CD4-positive, alpha-beta memory T cell (primary cell): ENCODE measurements at places on chromosomes 13 and 19.

DNA sequence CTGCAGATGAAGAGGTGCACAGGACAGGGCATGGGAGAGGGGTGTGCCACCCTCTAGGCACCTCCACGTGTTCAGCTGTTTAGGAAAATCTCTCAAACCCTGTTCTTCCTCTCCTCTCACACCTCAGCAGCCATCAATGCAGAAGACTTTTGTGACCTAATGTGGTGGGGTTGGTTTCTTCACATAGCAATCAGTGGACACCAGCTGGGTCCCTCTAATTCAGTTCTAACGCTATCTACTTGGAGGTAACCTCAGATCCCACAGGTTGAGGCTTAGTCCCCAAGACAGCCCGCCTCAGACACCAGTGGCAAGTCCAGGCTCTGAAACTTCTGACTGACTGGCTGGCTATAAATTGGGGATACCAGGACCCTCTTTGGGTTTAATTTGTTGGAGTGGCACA lies 69.9 kb upstream of the ANKRD10 start:
- H3K4me3 ChIP-seq, result no peak overlapping the region
- H3K27me3 ChIP-seq, result peaks cover 9% of the 10 kb centered on the region

DNA sequence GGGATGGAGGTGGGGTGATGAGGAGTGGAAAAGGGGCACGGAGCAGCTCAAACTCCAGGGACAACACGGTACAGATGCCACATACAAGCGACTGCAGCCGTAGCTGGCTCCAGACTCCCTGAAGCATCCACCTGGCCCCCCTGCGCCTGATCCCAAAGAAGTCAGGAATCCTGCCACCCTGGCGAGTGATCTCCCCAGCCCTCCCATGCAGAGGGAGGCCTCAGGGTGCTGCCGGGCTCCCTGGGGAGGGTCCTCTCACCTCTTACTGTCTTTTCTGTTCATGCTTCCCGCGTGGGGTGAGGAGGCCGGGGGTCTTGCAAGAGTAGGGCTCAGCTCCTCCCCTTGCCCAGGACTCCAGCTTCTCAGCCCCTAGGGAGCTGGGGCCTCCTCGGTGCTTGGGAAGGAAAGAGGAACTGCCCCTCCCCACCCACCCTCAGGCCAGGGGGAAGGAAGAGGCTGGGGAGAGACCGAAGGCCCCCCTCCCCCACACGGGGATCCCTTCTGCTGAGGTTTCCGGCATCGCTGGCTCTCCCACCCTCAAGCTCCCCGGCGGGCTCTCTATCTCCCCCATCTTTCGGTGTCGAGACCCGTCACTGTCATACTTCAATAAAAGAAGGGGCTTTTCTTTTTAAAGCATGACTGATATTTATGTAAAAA lies at the start of gene RASGRP4:
Gene RASGRP4 (minus strand): TSS at position 410 of the 657 bp plus-strand sequence. CDS start 128 bp downstream, at position 282.
- peaks cover 30% of the 10 kb centered on the region for H3K4me1 ChIP-seq
- DNase-seq, result no peak
- H3K36me3 ChIP-seq, result no peaks in the 10 kb centered on the region
- no peaks in the 10 kb centered on the region for H3K27me3 ChIP-seq
- no peak within 1 kb of the TSS for H3K27ac ChIP-seq

DNA sequence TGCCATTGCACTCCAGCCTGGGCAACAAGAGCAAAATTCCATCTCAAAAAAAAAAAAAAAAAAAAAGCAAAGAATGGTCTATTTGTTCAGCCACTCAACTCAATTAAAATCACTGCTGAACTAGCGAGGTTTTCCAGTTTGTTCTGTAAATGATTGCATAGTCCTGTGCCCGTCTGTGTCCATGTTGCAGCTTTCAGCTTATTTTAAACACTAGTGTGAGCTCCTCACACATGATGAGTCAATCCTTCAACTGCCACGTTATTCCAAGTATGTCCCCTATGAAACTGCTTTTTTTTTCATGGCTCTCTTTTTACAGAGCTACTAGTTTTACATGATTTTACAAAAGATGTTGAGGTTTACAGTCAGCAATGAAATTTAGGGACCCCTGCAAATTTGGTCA lies 12.2 kb downstream of the SUGP2 start:
- no peak overlapping the region for H3K4me3 ChIP-seq
- H3K27me3 ChIP-seq, result no peaks in the 10 kb centered on the region
- DNase-seq, result no peak
- peaks cover 47% of the 10 kb centered on the region for H3K36me3 ChIP-seq

DNA sequence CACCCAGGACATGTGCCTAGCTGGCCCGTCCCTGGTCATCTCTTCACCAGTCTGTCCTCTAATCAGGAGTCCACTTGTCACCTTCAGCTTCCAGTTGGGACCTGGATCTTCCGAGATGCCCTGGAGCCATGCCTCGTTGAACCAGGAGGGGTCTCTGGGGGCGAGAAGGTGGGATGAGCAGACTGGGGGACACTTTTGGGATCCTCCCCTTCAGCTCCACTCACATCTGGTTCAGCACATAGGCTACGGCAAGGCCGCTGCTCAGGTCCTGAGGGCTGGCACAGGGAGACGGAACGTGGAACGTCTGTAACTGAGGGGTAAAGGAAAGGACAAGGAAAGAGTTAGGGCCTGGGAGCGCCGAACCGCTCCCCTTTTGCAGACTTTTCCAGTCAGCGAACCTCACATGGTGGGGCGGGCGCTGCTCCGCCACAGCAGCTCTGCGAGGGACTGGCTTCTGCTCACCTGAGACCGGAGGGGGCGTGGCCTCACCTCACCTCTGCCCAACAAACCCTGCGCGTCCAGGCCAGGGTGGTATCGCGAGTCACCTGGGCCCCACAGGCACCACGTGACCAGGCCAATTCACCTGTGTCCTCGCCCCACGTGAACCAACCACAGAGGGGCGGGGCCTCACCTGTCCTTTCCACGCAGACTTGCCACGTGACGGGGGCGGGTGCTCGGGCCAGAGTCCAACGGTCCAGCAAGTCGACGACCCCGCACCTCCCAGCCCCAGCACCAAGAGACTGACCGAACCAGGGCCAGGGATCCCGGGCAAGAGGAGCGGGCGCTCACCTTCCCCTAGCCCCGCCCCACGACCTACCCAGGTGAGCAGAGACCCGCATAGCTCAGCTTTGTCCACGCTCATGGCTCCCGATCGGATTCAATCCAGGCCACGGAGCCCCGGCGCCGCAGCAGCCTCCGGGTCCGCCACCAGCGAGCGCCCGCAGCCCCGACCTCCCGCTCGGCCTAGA lies at the start of gene HOOK2:
Gene HOOK2 (minus strand): TSS at position 965 of the 968 bp plus-strand sequence. CDS start 103 bp downstream, at position 862.
- no peaks in the 10 kb centered on the region for H3K27me3 ChIP-seq
- peak; percentile 70 for DNase-seq
- H3K27ac ChIP-seq, result peak within 1 kb of the TSS; percentile 79
- H3K4me3 ChIP-seq, result peak within 1 kb of the TSS; percentile 39

DNA sequence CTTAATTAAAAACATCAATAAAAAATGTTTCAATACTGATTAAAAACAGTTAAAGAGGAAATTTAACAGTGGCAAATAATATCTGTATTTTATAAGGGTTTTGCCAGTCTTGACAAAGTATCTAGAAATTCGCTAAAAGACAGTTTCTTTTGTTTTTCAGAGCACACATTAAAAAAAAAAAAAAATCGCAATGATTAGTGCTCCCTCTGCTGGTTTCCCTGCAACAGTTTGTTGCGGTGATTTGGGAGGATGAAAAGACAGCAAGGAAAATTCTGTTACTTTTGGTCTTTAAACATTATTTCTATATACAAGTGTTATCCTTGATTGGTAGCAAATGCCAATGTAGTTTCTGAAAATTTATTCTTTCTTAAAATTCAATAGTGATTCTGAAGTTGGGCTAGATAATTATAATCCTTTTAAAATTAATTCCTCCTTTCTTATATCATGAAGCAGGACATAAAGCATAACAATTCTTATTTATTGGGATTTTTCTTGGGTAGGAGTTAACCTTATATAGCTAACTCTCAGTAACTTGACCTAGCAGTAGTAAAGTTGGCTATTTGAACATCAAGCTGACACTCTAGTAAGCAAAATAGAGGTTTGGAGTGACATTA lies 23.1 kb upstream of the SPRY2 start:
- H3K4me3 ChIP-seq, result no peak overlapping the region
- H3K27ac ChIP-seq, result no peak overlapping the region
- no peak for DNase-seq
- H3K27me3 ChIP-seq, result no peaks in the 10 kb centered on the region

DNA sequence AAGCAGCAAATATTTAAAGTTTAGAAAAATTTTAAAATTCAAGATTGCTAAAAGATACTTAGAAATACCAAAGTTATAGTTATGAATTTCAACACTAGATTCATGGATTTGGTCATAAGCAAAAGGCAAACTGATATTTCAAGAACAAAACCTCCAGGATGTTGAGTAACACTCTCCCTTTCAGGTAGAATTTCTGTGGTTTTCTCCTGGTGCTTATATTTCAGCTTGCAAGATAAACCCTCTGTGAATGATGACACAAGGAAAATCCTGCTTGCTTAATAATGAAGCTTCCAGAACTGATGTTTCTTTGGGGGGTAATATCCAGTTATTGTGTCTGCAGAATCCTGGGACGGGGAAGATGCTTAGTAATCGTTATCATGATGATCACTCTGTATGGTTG lies 320.3 kb upstream of the EDNRB start:
- no peak for DNase-seq
- no peak overlapping the region for H3K4me3 ChIP-seq
- H3K27me3 ChIP-seq, result no peaks in the 10 kb centered on the region

DNA sequence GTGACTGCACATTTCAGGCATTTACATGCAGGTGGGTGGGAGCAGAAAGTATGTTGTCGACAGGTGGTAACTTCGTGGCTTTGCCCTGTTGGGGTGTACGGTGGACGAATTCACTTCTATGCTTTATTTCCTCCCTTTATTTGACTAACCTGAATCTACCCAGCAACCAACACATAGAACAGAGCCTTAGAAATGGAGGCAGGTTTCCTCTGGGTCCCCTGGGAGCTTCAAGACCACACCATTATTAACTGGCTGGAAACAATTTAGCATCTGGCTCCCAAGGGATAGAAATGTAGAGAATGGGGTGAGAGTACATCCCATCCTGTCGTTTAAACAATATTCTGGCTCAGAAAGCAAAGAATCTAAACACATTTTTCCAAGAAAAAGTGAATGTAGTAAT lies 244.4 kb downstream of the DLEU7 start:
- H3K4me1 ChIP-seq, result peaks cover 12% of the 10 kb centered on the region
- no peaks in the 10 kb centered on the region for H3K36me3 ChIP-seq
- no peak for DNase-seq
- H3K4me3 ChIP-seq, result no peak overlapping the region
- no peaks in the 10 kb centered on the region for H3K27me3 ChIP-seq

GRCh38 chr19:49362929-49363267 lies 682 bp upstream of the TEAD2 start:
- DNase-seq, result peak; percentile 20
- H3K36me3 ChIP-seq, result no peaks in the 10 kb centered on the region
- H3K27ac ChIP-seq, result no peak overlapping the region
- H3K4me3 ChIP-seq, result peak overlapping the region; percentile 47
- H3K27me3 ChIP-seq, result peaks cover 19% of the 10 kb centered on the region
- peaks cover 29% of the 10 kb centered on the region for H3K4me1 ChIP-seq

GRCh38 chr13:22703601-22704209 lies 477.1 kb upstream of the SGCG start:
- no peaks in the 10 kb centered on the region for H3K4me1 ChIP-seq
- DNase-seq, result no peak
- no peaks in the 10 kb centered on the region for H3K36me3 ChIP-seq
- H3K27ac ChIP-seq, result no peak overlapping the region
- no peak overlapping the region for H3K4me3 ChIP-seq

DNA sequence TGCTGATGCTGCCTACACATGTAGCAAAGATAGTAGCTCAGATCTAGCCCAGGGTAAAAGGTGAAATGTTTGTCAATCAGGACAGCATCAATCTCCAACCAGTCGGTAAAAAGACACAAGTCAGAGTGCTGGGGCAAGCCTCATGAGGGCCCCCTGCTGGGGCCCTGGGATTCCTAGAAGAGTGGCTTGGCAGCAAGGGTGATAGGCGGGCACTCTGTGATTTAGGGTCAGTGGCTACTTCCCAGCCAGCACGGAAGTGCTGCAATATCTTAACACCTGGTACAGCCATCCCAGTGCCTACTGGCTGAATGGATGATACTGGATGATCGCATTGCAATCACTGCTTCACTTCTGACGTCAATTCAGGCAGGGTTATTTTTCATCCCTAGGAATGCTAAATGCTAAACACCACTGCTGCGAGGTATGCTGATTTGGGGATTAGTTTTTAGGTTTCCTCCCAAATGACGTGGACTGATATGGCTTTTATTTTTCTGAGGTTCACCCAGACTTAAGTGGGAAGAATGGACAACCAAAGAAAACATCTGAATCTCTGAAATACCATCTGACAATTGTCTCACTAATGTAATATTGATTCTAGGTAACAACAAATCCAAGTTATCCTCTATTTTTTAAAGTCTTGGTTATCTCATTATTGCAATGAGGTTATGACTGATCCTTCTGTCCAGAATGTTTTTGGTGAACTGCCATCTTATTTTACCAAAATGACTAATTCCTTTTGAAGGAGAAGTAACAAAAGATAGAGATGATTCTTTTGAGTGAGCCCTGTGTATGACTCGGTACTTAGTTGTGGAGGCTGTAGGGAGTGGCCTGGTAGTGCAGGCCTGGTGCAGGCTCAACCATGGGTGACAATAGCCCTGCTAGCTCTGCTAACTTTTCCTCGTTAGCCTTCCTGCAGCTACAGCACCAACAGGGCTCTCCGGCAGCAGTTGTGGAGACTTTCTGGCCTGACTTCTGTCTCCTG lies 432.5 kb downstream of the FGF9 start:
- H3K4me3 ChIP-seq, result no peak overlapping the region
- H3K27me3 ChIP-seq, result no peaks in the 10 kb centered on the region
- no peaks in the 10 kb centered on the region for H3K36me3 ChIP-seq
- H3K4me1 ChIP-seq, result peaks cover 27% of the 10 kb centered on the region
- no peak for DNase-seq
- no peak overlapping the region for H3K27ac ChIP-seq

- peaks cover 64% of the 10 kb centered on the region for H3K4me1 ChIP-seq
- peak overlapping the region; percentile 68 for H3K27ac ChIP-seq
- H3K27me3 ChIP-seq, result no peaks in the 10 kb centered on the region
Measured at GRCh38 chr19:18322318-18322758, 538 bp downstream of the LSM4 start.

DNA sequence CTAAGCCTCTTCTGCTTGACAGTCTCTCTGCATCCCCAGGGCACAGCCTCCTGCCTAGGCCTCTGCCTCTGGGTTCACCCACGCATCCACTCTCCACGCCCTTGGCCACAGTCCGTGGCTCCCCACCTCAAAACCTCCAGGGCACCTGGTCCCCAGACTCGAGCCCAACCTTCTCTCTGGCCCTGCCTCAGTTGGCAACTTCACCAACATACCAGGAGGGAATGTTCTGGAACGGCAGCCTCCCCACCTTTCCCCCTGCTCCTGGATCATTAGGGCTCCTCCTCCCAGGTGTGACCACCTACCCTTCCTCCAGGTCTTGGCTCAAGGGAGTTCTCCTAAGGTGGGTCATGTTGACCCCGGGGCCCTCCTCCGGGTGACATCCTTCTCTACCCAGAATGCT lies 69.1 kb downstream of the SOX1 start:
- H3K27ac ChIP-seq, result no peak overlapping the region
- H3K36me3 ChIP-seq, result no peaks in the 10 kb centered on the region
- H3K27me3 ChIP-seq, result no peaks in the 10 kb centered on the region

GRCh38 chr13:32213626-32214025 lies 101.5 kb downstream of the ZAR1L start:
- H3K27me3 ChIP-seq, result no peaks in the 10 kb centered on the region
- no peak overlapping the region for H3K4me3 ChIP-seq
- no peak overlapping the region for H3K27ac ChIP-seq
- H3K4me1 ChIP-seq, result no peaks in the 10 kb centered on the region
- no peaks in the 10 kb centered on the region for H3K36me3 ChIP-seq
